Activated T-cell treated with anti-CD3 and anti-CD28 coated beads, Interleukin-2, amount 50 U/mL, for 24 hours (primary cell): ENCODE measurements at places on chromosomes 4 and X.

DNA sequence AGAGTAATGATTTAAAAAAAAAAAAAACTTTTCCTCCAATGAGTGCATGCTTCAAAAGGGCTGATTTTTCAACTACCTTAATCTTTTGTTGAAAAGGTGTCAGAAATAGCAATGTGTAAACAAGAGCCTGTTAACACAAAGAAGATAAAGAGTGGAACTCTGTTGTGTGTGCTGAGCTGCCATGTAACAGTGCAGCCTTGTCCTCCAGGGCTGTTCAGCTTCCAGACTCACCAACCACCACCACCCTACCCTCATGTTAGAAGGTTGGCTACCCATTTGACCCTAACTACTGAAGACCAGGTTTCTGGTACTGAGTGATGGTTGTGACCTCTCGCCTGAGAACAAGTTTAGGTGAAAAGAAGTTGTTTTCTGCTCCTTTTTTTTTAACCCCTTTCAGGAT, 222.8 kb upstream of the TEX13C start:
- H3K27ac ChIP-seq, result no peak overlapping the region
- no peak overlapping the region for H3K4me3 ChIP-seq
- no peaks in the 10 kb centered on the region for H3K4me1 ChIP-seq
- no peaks in the 10 kb centered on the region for H3K36me3 ChIP-seq
- DNase-seq, result no peak

- H3K27ac ChIP-seq, result peak overlapping the region; percentile 44
- peaks cover 4% of the 10 kb centered on the region for H3K36me3 ChIP-seq
- H3K27me3 ChIP-seq, result no peaks in the 10 kb centered on the region
These were observed 12.9 kb downstream of the TMEM154 start for GRCh38 chr4:152666946-152667345.

- no peak overlapping the region for H3K4me3 ChIP-seq
- peaks cover 4% of the 10 kb centered on the region for H3K27me3 ChIP-seq
- H3K4me1 ChIP-seq, result no peaks in the 10 kb centered on the region
- no peak for DNase-seq
- no peaks in the 10 kb centered on the region for H3K36me3 ChIP-seq
These were observed 28.3 kb upstream of the MAP9 start for GRCh38 chr4:155405059-155405458.

DNA sequence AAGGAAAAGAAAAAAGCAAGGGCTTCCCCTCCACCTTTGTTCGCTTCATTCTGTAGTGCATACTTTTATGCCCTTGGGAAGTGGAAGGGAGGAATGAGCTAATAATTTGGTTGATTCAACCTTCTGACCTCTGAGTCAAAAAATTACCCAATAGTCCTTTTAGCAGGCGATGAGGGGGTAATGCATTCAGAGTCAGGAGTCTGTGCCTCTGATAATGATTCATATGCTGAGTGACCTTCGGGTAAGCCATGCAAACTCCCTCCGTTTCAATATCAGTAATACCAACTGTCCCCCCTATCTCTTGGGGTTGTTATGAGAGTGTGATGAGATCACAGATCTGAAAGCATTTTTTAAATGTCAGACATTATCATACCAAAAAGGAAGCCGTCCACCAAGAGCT, 41.6 kb upstream of the ACSL4 start:
- no peaks in the 10 kb centered on the region for H3K27me3 ChIP-seq
- DNase-seq, result no peak
- no peak overlapping the region for H3K4me3 ChIP-seq
- no peaks in the 10 kb centered on the region for H3K36me3 ChIP-seq
- peaks cover 4% of the 10 kb centered on the region for H3K4me1 ChIP-seq
- no peak overlapping the region for H3K27ac ChIP-seq

DNA sequence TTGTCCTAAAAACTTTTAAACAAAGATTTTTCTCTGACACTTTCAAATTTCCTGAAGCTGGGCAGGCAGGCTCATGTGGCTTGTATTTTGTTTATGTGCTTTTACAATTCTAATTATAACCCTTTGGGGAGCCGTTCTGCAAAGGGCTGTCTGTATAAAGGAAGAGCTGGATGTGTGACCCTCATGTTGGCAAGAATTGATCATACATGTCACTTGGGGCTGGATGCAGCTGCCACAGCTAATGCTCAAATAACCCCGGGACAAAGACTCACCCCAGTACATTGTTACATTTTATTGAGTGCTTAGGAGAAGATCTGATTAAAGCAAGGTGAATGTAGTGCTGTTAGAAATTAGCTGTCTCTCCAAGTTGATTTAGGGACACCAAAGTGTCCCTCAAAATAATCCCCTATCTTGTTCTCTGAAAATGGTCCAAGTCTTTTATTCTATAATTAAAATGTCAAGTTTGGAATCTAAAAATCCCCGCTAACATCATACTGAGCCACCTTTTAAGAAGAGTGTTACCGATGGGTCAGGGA, 13.0 kb upstream of the DAPP1 start:
- peaks cover 36% of the 10 kb centered on the region for H3K27me3 ChIP-seq
- H3K36me3 ChIP-seq, result no peaks in the 10 kb centered on the region
- no peak for DNase-seq
- H3K4me1 ChIP-seq, result peaks cover 5% of the 10 kb centered on the region
- no peak overlapping the region for H3K27ac ChIP-seq
